ENCODE measurements at places on chromosomes 7 and 10. TPM values are rescaled to one million over a fixed set of nuclear protein-coding genes. Genes with fewer than 3 reads are reported as not detected.

GRCh38 chr10:95650232-95650631, 6.3 kb downstream of the ALDH18A1 start:
- no peak for DNase-seq

GRCh38 chr10:31304291-31304970, 14.6 kb upstream of the ZEB1 start:
- no peak for DNase-seq

The MMP21 gene
- not detected for total RNA-seq

The GRM8 gene
- not detected for total RNA-seq

Measured in SJSA1 (cell line).